Lower lobe of right lung (tissue), 2 donors: ENCODE measurements at places on chromosomes 3 and 15. TPM values are rescaled to one million over a fixed set of nuclear protein-coding genes. Genes with fewer than 3 reads are reported as not detected.
A peak's percentile ranks its signal among the peaks of the same experiment; 100 is the strongest.

SLC38A3 gene
- not detected for total RNA-seq

SPATA12 gene
- total RNA-seq = 0.15 TPM

DOCK3 gene
- total RNA-seq = 1.5 TPM

ANKRD63 gene
- not detected for total RNA-seq

DNA sequence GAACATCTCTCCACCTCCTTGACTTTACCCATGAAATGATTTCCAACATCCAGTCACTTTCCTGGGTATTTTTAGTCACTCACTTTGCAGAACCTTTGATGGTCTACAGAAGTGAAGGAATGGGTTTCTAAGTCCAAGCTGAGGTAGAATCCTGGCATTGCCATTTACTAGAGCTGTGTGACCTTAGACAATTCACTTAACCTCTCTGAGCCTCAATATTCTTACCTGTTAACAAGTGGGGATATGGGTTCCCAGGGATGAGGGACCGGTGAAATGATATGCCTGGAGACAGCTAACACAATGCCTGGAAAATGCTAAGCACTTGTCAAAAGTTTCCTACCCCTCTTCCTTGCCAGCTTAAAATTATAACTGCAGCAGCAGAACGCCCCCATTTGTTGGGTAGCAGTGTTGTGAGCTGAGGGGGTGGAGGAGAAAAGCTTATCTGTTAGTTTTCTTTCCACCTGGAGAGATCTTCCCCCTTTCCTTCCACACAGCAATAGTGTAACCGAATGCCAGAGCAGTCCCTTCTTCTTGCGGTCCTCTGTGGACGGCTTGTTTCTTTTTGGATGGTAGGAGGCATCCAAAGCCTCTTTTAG lies 319.2 kb upstream of the LRRFIP2 start:
- H3K27ac ChIP-seq = peak overlapping the region; percentile 58
- no peaks in the 10 kb centered on the region for H3K27me3 ChIP-seq
- H3K36me3 ChIP-seq = peaks cover 7% of the 10 kb centered on the region
- DNase-seq = no peak

DNA sequence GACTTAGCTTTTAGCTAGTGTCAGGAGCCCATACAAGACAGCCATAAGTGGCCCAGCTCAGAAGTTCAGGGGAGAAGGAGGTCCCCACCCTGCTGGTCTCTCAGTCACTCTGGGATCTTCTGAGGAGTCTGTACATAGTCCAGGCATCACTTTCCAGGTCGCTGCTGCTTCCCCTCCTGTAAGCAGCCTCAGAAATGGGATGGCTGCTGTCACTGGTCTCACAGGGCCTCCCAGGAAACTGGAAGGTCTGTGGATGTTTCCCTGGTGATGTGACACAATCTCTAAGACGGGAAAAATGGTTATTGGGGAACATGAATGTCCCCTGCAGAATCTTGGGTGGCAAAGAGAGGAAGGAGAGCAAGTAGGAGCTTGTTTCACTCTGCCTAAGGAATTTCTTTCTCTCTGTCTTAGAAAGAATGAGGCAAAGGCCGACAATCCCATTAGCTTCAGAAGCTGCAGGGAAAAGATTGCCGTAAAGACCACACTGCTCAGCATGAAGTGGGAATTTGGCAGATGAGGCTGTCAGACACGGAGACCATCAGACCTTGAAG lies 43.2 kb upstream of the TNFAIP8L3 start:
- no peak overlapping the region for H3K4me3 ChIP-seq
- no peaks in the 10 kb centered on the region for H3K27me3 ChIP-seq
- H3K4me1 ChIP-seq = no peaks in the 10 kb centered on the region
- H3K36me3 ChIP-seq = no peaks in the 10 kb centered on the region
- no peak overlapping the region for H3K27ac ChIP-seq
